ENCODE measurements at places on chromosomes 1 and 21.

DNA sequence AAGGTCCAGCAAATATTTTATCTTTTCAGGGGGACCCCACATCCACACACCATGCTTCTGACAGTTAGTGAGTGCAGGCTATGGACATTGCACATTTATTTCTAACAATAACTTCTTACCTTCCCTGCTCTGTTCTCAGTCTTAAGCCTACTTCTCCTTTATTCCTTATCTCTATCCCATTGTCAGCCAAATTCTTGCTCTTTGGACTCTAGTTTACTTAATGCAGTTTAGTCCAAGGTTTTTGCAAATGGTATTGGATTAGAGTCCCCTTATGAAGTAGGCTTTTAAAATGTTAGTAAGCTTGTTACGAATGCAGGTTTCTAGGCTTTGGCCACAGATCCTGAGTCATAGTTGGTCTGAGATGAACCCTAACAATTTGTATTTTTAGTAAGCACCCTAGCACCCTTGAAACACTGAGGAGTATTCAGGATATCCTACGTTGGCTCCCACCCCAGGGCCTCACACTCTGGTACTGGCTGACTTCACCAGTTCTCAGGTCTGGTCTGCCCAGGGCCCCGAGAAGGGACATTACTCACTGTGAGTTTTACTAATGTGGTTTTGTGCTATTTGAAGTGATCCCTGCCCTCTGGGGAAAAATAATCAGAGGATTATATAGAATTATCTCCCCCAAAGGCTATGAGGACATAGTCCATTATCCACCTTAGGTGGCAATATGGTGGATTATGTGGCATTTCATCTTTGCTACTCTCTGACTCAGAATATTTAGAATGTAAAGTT, 239.5 kb downstream of the TGFB2 start:
- no peak for DNase-seq

DNA sequence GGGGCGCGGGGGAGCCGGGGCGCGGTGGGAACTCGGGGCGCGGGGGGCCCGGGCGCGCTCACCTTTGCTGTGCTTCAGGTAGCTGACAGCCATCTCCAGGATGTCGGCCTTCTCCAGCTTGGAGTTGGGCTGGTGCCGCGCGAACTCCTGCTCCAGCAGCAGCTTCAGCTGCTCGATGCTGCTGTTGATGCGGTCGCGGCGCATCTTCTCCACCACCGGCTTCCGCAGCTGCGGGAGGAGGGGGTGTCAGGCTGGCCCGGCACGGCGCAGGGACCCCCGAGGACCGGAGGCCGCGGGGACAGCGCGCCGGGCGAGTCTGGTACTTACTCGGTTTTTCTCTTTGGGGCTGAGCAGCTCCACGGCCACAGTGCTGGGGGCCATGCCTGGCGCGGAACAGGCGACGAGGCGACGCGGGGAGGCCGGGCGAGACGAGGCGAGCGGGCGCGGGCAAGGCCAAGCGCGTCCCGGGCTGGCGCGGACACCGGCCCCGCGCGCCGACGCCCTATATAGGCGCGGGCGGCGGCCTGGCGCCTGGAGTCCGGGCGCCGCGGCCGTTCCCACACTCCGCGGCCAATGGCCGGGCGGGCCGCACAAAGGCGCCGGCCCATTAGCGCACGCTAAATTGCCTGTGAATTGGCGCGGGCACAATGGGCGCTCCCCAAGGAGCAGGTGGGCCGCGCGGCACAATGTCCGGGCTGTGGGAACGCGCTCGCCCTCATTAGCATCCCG, at the start of gene HES5:
Gene HES5 (minus strand): TSS at position 480 of the 729 bp plus-strand sequence. CDS start 99 bp downstream, at position 381.
- no peak for DNase-seq

GRCh38 chr1:201476670-201477344, 7.8 kb upstream of the PHLDA3 start:
- DNase-seq = no peak

DNA sequence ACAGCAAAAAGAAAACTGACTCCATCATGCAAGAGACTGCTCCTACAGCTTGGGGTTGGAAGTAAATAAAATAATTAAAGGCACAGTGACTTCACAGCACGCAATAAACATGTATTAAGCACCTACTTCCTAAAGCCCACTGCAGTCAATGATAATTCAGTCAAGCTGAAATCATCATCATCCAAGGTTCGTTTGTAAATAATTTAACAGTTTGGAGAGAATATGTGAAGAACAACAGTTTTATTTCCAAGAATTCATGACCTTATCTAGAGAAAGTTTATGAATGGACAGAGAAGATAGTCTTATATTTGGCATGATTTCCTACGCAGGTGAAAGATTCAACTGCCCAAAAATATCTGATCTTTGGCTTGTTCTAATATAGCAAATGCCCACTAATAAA, 86.8 kb downstream of the SMYD3 start:
- DNase-seq = no peak

- DNase-seq = peak; percentile 20
Observed at GRCh38 chr1:165143437-165144065, 213.0 kb downstream of the LMX1A start.

- peak; percentile 40 for DNase-seq
Observed at GRCh38 chr1:165376041-165376810, 19.7 kb upstream of the LMX1A start.

DNA sequence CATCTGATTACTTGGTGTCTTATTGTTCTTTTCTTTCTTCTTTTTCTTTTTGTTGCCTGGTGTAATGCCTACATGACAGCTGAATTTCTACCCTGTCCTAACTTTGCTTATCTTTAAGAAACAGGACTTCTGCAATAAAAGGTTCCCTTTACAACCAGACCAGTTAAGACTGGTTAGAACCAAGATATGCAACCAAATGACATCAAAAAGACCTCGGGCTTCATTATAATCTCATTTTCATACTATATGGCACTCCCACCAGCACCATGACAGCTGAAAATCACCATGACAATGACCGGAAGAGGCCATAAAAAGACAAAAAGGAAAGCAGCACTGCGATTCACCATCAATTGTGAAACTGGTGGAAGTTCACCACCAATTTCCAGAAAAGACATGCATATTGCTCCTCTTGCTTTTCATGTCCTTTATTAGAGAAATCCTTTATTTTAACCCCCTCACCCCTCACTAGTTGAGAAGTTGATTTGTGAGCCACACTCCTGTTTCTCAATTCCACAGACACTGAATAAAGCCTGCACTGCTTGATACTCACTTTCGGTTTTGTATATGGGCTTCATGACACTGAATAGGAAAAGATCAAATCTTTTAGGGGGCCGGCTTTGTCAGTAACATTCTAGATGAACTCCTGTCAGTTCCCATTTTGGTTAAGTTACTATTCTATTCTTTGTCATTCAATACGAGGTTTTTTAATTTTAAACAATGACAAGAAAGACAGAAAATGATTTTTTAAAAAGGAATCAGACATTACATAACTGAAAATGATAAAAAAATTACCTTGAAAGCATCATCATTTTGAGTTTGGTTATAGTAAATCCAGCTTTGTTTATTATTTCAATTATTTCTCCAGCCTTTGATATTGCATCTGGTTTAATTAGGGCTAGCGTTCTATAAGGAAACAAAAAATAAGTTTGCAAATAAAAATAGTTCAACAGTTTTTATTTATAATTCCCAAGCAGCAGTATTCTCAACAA, 58.1 kb downstream of the NME7 start:
- peak; percentile 28 for DNase-seq

GRCh38 chr1:29344336-29344735, 108.0 kb downstream of the PTPRU start:
- DNase-seq = no peak

GRCh38 chr1:174451408-174451807, 3.6 kb downstream of the GPR52 start:
- no peak for DNase-seq
